Naive thymus-derived CD4-positive, alpha-beta T cell (primary cell): ENCODE measurements at places on chromosomes 3 and 15. TPM values are rescaled to one million over a fixed set of nuclear protein-coding genes. Genes with fewer than 3 reads are reported as not detected.
A peak's percentile ranks its signal among the peaks of the same experiment; 100 is the strongest.

Gene SLC30A4
- total RNA-seq, result 2.8 TPM

Gene A4GNT
- total RNA-seq, result not detected

Gene CPA3
- total RNA-seq, result 4.1 TPM

Gene C3orf49
- not detected for total RNA-seq

Gene MLF1
- 0.31 and 0.56 TPM in 2 replicates for total RNA-seq

Gene SLC6A20
- not detected for total RNA-seq

Gene DYNLT2B
- total RNA-seq, result 19.1 and 20.8 TPM in 2 replicates

Gene NOX5
- not detected for total RNA-seq

Gene CADM2
- not detected for total RNA-seq

- H3K36me3 ChIP-seq, result no peaks in the 10 kb centered on the region
- no peaks in the 10 kb centered on the region for H3K4me1 ChIP-seq
- H3K27me3 ChIP-seq, result no peaks in the 10 kb centered on the region
- no peak overlapping the region for H3K27ac ChIP-seq
Measured at GRCh38 chr3:195212749-195213375, 58.1 kb downstream of the XXYLT1 start.

DNA sequence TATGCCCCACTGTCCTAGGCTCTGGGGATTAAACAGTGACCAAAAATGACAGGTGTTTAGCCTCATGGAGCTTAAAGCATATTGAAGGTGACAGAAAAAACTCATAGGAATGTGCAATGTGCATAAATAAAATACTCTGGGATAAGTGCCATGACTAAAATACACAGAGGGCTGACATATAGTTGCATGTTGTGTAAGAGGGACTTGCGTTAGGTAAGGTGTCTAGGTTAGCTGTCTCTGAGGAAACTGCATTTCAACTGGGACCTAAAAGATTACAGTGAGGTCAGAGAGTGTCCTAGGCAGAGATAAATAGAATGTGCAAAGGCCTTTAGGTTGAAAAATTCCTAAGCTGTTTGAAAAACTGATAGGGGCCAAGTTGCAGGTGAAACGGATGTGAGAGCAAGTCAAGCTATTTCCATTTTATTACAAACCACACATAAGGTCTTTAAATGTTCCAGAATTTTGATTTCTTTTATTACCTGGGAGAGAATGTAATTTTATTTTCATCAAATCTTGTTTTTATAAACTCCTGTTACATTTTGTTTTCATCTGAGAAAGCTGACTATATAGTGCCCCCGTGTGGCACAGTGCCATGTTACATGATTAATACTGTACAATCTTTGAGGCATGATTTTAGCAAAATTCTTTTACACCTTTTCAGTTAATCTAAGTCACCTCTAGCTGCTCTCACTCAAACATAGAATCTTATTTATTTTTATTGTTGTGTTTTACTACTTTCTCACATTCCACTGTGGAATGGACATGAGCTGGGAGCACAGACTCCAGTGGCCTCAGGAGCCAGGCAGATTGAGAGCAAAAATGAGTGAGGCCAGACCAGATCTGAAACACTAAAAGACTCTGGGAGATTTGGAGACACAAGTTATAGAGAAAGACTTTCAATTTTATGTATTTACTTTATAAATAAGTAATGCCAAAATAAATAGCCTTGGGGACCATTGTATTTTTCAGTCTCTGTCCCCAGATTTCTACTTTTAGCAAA, 259.6 kb upstream of the ZNF717 start:
- no peak overlapping the region for H3K4me3 ChIP-seq
- no peaks in the 10 kb centered on the region for H3K27me3 ChIP-seq
- DNase-seq, result no peak
- H3K4me1 ChIP-seq, result no peaks in the 10 kb centered on the region

- DNase-seq, result no peak
- no peaks in the 10 kb centered on the region for H3K27me3 ChIP-seq
- no peaks in the 10 kb centered on the region for H3K36me3 ChIP-seq
- no peak overlapping the region for H3K27ac ChIP-seq
- H3K4me3 ChIP-seq, result no peak overlapping the region
Measured at GRCh38 chr15:70362886-70363285, 265.2 kb upstream of the TLE3 start.

GRCh38 chr3:134904776-134905646, 110.0 kb downstream of the EPHB1 start:
- DNase-seq, result no peak
- no peaks in the 10 kb centered on the region for H3K27me3 ChIP-seq
- H3K27ac ChIP-seq, result no peak overlapping the region
- H3K4me1 ChIP-seq, result no peaks in the 10 kb centered on the region
- no peak overlapping the region for H3K4me3 ChIP-seq

DNA sequence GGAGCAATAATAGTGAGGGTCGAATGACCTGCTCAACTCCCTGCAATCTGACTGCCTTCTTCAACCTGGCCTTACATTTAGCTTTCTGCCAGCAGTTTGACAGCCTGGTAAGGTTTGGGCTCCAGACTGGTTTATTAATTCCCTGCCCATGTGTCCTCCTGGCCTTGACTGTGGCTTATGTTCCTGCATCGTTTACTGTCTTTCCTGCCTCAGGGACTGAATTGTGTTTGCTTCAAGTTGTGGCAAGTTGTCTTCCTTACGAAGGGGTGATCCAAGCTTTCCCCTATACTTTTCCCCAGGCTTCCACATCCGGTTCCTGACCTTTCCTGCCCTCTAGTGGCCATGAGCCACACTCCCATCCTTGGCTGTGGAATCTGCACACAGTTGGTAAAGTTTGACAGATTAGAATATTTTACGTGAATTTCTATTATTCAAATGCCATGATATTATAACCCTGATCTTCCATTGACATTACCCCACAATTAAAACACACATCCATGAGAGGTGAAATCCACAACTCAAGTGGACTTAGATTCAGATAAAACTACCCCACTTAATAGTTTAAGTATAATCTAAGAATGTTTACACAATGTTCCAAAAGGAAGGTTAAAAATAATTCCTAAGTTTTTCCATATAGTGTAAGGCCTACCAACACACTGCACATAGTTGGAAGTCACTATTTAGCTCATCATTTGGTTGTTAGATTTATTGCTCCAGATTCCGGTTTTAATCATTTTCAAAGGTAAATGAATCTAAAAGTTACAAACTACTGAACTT, 95.7 kb downstream of the NEDD4 start:
- H3K27ac ChIP-seq, result no peak overlapping the region
- no peak overlapping the region for H3K4me3 ChIP-seq
- DNase-seq, result no peak
- no peaks in the 10 kb centered on the region for H3K4me1 ChIP-seq
- no peaks in the 10 kb centered on the region for H3K36me3 ChIP-seq

- H3K27ac ChIP-seq, result no peak within 1 kb of the TSS
- H3K4me3 ChIP-seq, result no peak within 1 kb of the TSS
- no peaks in the 10 kb centered on the region for H3K36me3 ChIP-seq
- no peak for DNase-seq
- H3K27me3 ChIP-seq, result peaks cover 24% of the 10 kb centered on the region
Measured at GRCh38 chr15:29822100-29822683, at the start of gene TJP1. TSS of gene TJP1 (minus strand) at chr15:29822468. CDS start at chr15:29822028, 440 bp downstream.

GRCh38 chr3:115689928-115690327, 66.6 kb downstream of the GAP43 start:
- H3K27ac ChIP-seq, result no peak overlapping the region
- no peak overlapping the region for H3K4me3 ChIP-seq

GRCh38 chr15:67303490-67304363, 49.1 kb downstream of the IQCH start:
- H3K36me3 ChIP-seq, result no peaks in the 10 kb centered on the region
- H3K27me3 ChIP-seq, result no peaks in the 10 kb centered on the region
- DNase-seq, result peak; percentile 53
- no peak overlapping the region for H3K4me3 ChIP-seq

DNA sequence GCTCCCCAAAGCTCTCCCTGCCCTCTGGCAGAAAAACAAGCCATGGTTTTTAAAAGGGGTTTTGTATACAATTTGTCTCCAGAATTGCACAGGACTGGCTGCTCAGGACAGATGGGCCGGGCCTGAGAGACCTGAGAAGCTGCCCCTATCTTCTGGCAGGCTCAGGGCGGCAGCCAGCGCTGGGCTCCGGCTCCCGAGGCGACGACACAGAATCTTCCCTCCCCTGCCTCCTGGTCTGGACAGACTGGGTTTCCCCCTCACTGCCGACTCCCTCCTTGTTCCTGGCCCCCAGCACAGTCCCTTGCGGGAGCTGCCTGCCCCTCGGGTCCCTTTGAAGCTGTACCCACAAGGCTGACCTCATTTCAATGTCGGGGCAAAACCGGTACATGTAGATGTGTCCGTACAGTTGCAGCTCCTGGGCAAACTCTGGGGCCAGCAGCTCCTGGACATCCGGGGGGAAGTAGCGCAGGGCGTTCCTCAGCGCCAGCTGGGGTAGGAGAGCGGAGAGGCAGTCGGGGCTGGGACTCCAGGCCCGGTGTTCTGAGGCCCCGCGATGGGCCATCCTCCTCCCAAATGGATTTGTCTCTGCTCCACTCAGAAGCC, 7.2 kb downstream of the UROC1 start:
- H3K27ac ChIP-seq, result no peak overlapping the region
- H3K36me3 ChIP-seq, result no peaks in the 10 kb centered on the region
- no peak overlapping the region for H3K4me3 ChIP-seq
- no peaks in the 10 kb centered on the region for H3K4me1 ChIP-seq
- no peaks in the 10 kb centered on the region for H3K27me3 ChIP-seq

GRCh38 chr3:126529585-126530170, 5.7 kb downstream of the CHST13 start:
- H3K4me1 ChIP-seq, result no peaks in the 10 kb centered on the region
- H3K27ac ChIP-seq, result no peak overlapping the region
- no peak overlapping the region for H3K4me3 ChIP-seq
- H3K36me3 ChIP-seq, result no peaks in the 10 kb centered on the region
- no peak for DNase-seq

DNA sequence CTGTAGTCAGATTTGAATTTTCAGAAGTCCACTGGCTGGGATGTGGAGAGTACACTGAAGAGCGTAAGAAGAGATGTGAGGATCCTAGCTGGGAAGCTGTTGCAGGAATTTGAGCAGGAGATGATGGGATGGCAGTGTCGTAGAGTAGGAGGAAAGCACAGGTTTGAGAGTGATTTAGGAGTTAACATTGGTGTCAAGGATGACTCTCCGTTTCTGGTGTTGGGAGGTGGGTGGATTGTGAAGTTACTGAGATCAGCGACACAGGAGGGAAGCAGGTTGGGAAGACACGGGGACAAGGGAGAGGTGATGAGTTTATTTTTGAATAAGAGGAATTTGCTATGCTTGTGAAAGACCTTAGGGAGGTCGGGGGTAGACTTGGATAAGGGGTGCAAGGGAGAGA, 434.2 kb upstream of the TPM1 start:
- no peak for DNase-seq
- H3K36me3 ChIP-seq, result no peaks in the 10 kb centered on the region
- no peaks in the 10 kb centered on the region for H3K27me3 ChIP-seq

GRCh38 chr3:141388395-141388794, 20.1 kb downstream of the ZBTB38 start:
- no peaks in the 10 kb centered on the region for H3K36me3 ChIP-seq
- H3K4me3 ChIP-seq, result peak overlapping the region; percentile 12

- DNase-seq, result no peak
- no peaks in the 10 kb centered on the region for H3K27me3 ChIP-seq
- H3K27ac ChIP-seq, result no peak overlapping the region
- H3K4me3 ChIP-seq, result no peak overlapping the region
- H3K36me3 ChIP-seq, result no peaks in the 10 kb centered on the region
Measured at GRCh38 chr3:177401375-177401774, 204.1 kb upstream of the TBL1XR1 start.

DNA sequence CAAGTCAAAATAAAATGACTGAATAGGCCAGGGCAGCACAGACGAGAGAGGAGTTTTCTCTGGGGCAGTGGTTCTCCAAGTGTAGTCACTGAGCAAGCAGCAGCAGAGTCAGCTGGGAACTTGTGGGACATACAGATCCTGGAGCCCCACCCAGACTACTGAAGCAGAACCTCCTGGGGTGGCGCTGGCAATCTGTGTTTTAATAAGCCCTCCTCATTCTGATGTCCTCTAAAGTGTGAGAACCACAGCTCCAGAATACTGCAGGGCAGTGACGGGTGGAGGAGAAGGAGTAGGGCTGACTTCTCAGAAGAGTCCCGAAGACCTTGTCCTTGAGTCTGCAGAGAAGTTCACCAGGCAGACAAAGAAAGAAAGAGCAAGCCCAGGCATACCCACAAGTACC, 251.3 kb upstream of the HES1 start:
- H3K27me3 ChIP-seq, result no peaks in the 10 kb centered on the region
- no peak overlapping the region for H3K4me3 ChIP-seq
- no peaks in the 10 kb centered on the region for H3K36me3 ChIP-seq
- no peak for DNase-seq
- H3K27ac ChIP-seq, result no peak overlapping the region
- no peaks in the 10 kb centered on the region for H3K4me1 ChIP-seq

GRCh38 chr15:65006876-65007275, 17.2 kb upstream of the SPG21 start:
- no peak overlapping the region for H3K4me3 ChIP-seq
- H3K27ac ChIP-seq, result no peak overlapping the region
- no peaks in the 10 kb centered on the region for H3K4me1 ChIP-seq
- no peaks in the 10 kb centered on the region for H3K27me3 ChIP-seq
- H3K36me3 ChIP-seq, result no peaks in the 10 kb centered on the region

DNA sequence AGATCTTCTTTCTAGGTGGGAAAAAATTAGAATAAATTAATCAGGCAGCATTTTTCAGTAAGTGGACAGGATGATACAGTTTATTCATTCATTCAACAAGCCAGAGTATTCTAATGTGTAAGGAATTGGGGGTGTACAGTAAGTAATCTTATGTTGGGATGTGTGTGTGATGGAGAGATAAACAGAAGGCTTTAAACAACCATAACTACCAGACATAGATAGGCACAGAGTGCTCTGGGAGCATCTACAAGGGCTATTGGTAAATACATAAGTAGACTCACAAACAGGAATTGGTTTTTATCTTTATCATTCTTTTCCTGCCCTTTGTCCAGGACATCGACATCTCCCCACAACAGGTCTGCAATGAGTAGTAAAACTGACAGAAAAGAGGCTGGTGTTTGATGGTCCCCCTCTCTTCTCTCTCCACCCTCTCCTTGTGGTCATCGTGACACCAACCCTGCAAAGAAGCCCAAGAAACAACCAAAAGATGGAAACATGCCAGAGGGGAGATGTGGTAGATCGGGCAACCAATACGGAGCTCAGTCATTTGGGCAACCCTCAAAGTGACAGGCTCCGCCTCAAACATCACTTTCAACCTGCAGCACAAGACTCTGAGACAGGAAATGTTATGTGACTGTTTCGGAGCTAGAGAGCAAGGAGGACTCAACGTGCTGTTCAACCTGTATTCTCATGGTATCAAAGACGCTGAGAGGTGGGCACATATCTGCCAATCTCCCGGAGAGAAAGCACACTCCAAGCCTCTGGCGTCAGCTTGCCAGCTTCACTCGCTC, 28.7 kb upstream of the B3GNT5 start:
- DNase-seq, result peak; percentile 57
- no peaks in the 10 kb centered on the region for H3K27me3 ChIP-seq
- H3K27ac ChIP-seq, result no peak overlapping the region
- H3K4me1 ChIP-seq, result peaks cover 4% of the 10 kb centered on the region
- H3K36me3 ChIP-seq, result no peaks in the 10 kb centered on the region
- H3K4me3 ChIP-seq, result peak overlapping the region; percentile 25

GRCh38 chr15:89778861-89779260, 2.7 kb downstream of the MESP2 start:
- no peak overlapping the region for H3K27ac ChIP-seq
- H3K4me3 ChIP-seq, result no peak overlapping the region
- no peaks in the 10 kb centered on the region for H3K4me1 ChIP-seq
- no peaks in the 10 kb centered on the region for H3K36me3 ChIP-seq
- DNase-seq, result no peak
